ENCODE measurements at places on chromosomes 11 and 22. TPM values are rescaled to one million over a fixed set of nuclear protein-coding genes. Genes with fewer than 3 reads are reported as not detected.

DNA sequence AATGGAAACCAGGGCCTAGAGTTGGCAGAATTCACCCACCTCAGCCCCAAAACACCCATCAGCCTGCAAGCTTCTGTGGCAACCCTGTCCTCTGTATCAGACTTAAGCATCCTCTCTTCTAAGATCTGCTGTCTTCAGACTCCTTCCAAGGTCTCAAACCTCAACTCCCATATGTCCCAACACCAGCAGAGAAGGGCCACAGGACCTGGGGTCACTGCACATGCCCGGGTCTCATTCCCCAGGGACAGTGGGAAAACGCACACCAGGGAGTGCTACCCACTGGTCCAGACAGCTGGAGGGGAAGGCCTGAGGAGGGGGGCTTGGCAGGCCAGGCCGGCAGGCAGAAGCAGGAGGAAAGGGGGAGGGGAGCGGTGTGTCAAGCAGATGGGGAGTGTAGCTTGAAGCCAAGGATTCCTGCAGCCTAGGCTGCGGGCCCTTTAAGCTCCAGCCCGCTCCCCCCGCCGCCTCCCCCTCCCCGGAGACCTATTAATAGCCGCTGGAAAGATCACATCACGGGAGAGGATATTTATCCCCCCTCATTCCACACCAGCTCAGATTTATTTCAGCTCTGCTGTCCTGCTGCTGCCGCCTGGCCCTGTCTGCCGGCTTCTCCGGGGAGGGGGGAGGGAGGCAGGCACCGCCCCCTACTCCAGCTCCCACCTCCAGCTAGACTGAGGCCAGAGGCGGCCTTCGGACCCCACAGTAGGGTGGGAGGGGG, 16.7 kb downstream of the BCL9L start:
- peak; percentile 71 for DNase-seq

DNA sequence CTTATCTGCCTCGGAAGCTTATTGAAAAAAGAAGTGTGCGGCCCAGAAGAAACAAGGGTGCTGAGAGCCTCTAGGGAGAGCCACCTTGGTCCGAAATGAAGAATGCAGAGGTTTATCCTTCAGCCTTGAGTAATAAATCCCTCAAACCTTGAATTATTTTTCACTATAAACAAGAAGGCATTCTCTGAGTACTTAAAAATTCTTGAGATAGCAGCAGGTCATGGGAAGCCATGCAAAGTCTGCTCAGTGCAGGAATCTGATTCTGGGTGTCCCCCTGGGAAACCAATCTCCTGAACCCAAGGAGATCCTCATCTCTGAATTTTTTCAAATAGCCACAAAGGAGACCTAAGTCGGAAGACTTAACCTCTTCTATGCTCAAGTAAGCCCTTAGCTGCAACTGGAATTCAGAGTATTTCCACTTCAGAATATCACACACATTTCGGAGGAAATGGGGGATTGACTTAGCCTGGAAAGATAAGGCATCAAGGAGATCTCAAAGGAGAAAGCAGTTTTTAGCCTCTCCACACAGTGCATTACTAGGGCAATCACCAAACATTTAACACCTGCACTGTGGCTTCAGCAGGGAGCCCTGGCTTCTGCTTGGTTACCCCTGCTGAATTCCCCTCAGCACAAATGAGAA, 365.0 kb downstream of the ETS1 start:
- no peak for DNase-seq

DNA sequence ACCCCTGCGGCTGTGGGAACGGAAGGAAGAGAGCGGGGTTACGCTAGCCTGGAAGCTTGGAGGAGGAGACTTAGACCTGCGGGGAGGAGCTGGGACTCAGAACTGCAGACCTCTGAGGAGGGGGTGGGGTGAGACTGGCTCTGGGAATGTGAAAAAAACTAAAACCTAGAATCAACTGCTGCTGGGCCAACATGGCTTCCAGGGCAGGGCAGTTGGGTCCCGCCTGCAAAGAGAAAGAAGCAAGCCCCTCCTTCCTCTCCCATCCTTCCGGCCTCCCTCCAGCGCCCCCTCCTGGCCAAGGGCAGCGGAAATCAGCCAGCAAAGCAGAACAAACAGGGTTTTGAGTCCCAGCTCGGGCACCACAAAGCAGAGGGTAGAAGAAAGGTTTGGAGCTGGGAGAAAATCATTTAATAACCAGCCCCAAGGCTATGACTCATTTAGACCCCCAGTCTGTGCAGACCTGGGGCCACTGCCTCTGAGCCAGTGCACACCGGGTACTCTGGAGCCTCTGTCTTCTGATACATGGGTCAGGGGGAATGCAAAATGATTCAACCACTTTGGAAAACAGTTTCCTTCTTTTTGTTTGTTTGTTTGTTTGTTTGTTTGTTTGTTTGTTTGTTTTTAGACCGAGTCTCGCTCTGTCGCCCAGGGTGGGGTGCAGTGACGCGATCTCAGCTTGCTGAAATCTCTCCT, 7.3 kb upstream of the NCF4 start:
- peak; percentile 71 for DNase-seq

GRCh38 chr11:111540114-111540936, at the start of gene LAYN:
LAYN (plus strand) TSS chr11:111540720; CDS start chr11:111540844, 124 bp downstream.
- DNase-seq = peak; percentile 8

- no peak for DNase-seq
These were observed 46.3 kb upstream of the TUB start for GRCh38 chr11:8034604-8035190.

- DNase-seq = no peak
These were observed 59.0 kb downstream of the SYN3 start for GRCh38 chr22:32999039-32999815.

DNA sequence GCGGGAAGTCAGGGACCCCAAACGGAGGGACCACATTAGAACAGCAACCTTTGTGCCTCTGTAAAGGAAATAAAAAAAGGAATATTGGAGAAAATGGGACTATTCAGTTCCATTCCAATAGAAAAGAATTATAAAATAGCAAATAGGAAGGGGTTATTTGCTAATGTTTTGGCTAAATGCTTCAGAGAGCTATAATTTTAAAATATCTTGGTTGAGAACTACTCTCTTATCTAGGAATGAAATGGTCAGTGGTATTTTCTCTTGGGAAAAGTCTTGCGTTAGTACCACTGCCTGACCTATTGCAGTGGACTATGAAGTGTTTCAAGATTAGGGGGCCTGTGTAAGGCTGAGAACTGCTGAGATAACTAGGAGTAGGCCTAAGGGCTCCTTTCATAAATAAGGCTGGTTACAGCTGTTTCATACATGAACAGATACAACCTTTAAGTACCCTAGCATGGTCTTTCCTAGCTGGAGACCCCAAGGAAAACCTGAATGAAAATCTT, 6.9 kb upstream of the WEE1 start:
- no peak for DNase-seq

GRCh38 chr22:32331918-32332725, 25.5 kb upstream of the RFPL3 start:
- no peak for DNase-seq

The MS4A4E gene
- total RNA-seq = not detected

The AKIP1 gene
- total RNA-seq = 22.4 TPM

The OR52I1 gene
- not detected for total RNA-seq

The HTR3B gene
- not detected for total RNA-seq

The ADORA2A gene
- 3.8 TPM for total RNA-seq

The WT1 gene
- total RNA-seq = under 0.01 TPM
